ENCODE measurements at places on chromosomes 11 and 22. TPM values are rescaled to one million over a fixed set of nuclear protein-coding genes. Genes with fewer than 3 reads are reported as not detected.

- no peak overlapping the region for H3K4me3 ChIP-seq
- no peaks in the 10 kb centered on the region for H3K36me3 ChIP-seq
- DNase-seq = no peak
- H3K4me1 ChIP-seq = no peaks in the 10 kb centered on the region
- no peaks in the 10 kb centered on the region for H3K27me3 ChIP-seq
Observed at GRCh38 chr22:43526117-43526655, 114.4 kb downstream of the MPPED1 start.

DNA sequence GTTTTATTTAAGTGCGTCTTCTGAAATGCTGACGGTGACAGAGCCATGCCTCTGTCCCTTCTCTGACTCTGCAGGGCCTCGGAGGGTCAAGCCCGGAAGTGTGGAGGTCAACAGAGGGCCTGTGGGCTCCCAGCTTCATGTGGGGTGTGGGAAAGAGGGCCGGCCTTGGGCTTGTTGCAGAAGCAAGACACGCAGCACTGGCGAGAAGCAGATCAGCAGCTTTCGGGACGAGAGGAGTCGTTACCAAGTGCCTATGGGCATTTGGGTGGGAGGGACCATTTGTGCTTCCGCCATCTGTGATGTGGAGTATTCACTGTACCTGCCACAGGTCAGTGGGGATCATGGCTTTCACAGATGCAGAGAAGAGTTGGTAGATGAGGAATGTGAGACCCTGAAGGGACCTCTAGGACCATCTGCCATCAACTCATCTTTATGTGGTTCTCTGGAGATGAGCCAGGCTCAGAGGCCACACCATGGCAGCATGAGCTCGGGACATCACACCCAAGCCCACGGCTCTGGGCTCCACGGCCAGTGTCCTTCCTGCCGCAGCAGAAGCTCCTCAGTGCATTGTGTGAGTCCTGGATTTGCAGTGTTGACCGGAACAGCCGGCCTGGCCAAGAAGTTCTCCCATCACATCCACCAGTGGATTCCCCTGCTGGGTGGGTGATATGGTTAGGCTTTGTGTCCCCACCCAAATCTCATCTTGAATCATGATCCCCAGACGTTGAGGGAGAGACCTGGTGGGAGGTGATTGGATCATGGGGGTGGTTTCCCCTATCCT is 590.7 kb downstream of the TBC1D22A start:
- peaks cover 8% of the 10 kb centered on the region for H3K27me3 ChIP-seq
- H3K4me1 ChIP-seq = no peaks in the 10 kb centered on the region
- no peak for DNase-seq
- H3K4me3 ChIP-seq = no peak overlapping the region
- no peak overlapping the region for H3K27ac ChIP-seq

DNA sequence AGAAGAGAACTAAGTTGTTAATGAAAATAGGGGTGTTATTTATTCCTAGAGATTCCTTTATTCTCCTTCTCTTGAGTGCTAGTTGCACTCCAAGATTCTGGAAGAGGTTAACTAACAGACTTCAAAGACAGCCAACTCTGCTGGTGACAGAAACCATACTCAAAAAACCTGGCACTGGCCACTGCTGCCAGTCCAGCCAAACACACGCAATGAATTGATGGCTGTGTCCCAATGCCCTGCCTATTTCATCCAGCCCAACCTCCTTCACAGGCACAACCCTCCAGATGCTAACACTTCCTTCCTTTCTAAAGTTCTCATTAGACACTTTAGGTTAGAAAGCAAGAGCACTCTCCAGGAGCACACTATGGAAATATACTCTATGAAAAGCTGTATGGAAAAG is 150.8 kb upstream of the C11orf58 start:
- no peak overlapping the region for H3K4me3 ChIP-seq
- H3K36me3 ChIP-seq = no peaks in the 10 kb centered on the region

- peak; percentile 54 for DNase-seq
- no peaks in the 10 kb centered on the region for H3K36me3 ChIP-seq
- H3K27ac ChIP-seq = peak overlapping the region; percentile 94
Observed at GRCh38 chr11:112797648-112798293, 163.4 kb upstream of the NCAM1 start.

DNA sequence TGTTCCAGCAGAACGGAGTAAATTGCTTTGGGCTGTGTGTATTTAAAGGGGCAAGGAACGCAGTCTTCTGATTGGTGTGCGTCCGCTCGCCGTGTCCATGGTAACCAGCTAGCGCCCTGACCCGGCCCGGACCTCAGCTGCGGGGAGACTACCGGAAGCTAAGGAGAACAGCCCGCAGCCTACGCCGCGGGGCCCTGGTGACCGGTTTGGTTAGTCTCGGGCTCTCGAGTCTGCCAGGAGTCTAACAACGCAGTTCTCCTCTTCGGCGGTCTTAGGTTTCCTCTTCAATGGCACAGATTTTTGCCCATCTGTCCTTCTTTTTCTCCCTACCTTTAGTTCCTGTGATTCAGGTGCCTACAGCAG is 3.5 kb upstream of the OR56A3 start:
- H3K27me3 ChIP-seq = no peaks in the 10 kb centered on the region
- H3K27ac ChIP-seq = no peak overlapping the region
- no peaks in the 10 kb centered on the region for H3K4me1 ChIP-seq
- peaks cover 18% of the 10 kb centered on the region for H3K36me3 ChIP-seq
- DNase-seq = no peak
- no peak overlapping the region for H3K4me3 ChIP-seq

DNA sequence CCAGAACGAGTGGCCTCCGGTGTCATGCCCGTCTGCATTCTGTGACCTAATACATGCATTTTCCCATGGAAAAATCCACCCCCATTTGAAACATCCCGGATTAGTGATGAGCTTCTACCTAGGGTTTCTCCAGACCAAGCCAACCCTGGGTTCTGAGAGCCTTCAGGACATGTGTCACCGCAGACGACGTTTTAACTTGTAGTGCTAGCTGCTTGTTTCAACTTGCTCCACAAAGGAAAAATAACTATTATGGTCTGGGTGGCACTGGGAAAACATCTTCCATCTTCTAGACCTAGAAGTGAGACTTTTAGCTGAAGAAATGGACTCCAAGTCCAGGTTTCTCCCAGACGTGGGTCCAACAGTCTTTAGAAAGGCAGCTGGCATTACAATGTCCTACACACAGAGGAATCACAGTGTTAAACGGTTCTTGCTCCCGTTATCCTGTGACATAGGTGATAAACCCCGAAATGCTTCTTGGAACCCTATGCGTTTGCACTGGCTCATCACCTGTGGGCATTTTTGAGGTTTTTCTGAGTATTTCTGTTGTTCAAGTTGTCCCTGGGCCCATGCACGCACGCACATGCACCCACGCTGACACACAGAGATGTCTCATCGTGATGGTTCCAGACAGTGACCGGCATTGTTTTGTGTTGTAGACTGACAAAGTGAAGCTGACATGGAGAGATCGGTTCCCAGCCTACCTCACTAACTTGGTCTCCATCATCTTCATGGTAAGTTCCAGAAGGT is 46.6 kb upstream of the FADD start:
- H3K36me3 ChIP-seq = no peaks in the 10 kb centered on the region
- H3K4me1 ChIP-seq = no peaks in the 10 kb centered on the region
- no peak overlapping the region for H3K4me3 ChIP-seq
- DNase-seq = no peak

- no peak overlapping the region for H3K27ac ChIP-seq
- no peak overlapping the region for H3K4me3 ChIP-seq
- H3K36me3 ChIP-seq = no peaks in the 10 kb centered on the region
- peaks cover 20% of the 10 kb centered on the region for H3K27me3 ChIP-seq
- no peaks in the 10 kb centered on the region for H3K4me1 ChIP-seq
Observed at GRCh38 chr22:26041931-26042330, 127.3 kb upstream of the SEZ6L start.

Gene KCNQ1OT1
- total RNA-seq = 2.3 TPM

Gene MPZL3
- 0.43 TPM for total RNA-seq

Gene RASSF10
- 6.0 TPM for total RNA-seq

Gene SMC1B
- not detected for total RNA-seq
